Glutamatergic neuron (in vitro differentiated cells): ENCODE measurements at places on chromosomes 7 and 10. TPM values are rescaled to one million over a fixed set of nuclear protein-coding genes. Genes with fewer than 3 reads are reported as not detected.
A peak's percentile ranks its signal among the peaks of the same experiment; 100 is the strongest.

GRCh38 chr7:103636153-103636552 is 190.1 kb upstream of the SLC26A5 start:
- DNase-seq: no peak

DNA sequence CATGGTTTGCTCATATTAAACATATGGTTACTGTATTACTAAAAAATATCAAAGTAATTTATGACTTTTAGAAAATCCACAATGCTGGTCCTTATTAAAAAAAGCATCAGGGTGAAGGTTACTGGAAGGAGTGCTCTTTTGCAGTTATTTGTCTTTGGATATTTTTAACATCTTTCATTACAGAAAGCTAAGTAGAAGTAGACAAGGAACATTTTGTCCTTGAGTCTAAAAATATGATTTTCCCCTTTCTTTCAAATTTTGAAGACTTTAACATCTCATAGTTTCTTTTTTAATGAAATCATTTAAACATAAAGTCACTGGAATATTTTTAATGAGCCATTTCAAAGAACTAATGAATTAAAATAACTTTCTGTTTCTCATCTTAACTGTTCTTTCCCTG is 110.1 kb upstream of the TNS3 start:
- DNase-seq: no peak

PRSS2 gene
- total RNA-seq: not detected

GRCh38 chr7:8742837-8743236 is 309.4 kb downstream of the NXPH1 start:
- no peak for DNase-seq

HOXA3 gene
- not detected for total RNA-seq

GRCh38 chr7:116782177-116782711 is 80.1 kb upstream of the CAPZA2 start:
- no peak for DNase-seq

GPR22 gene
- total RNA-seq: not detected

ANKRD61 gene
- total RNA-seq: not detected

- DNase-seq: no peak
Measured at GRCh38 chr10:121831777-121832176, 96.1 kb downstream of the ATE1 start.

- DNase-seq: no peak
Measured at GRCh38 chr7:121874298-121874697, 1.3 kb downstream of the PTPRZ1 start.

TMEM213 gene
- total RNA-seq: not detected

DNA sequence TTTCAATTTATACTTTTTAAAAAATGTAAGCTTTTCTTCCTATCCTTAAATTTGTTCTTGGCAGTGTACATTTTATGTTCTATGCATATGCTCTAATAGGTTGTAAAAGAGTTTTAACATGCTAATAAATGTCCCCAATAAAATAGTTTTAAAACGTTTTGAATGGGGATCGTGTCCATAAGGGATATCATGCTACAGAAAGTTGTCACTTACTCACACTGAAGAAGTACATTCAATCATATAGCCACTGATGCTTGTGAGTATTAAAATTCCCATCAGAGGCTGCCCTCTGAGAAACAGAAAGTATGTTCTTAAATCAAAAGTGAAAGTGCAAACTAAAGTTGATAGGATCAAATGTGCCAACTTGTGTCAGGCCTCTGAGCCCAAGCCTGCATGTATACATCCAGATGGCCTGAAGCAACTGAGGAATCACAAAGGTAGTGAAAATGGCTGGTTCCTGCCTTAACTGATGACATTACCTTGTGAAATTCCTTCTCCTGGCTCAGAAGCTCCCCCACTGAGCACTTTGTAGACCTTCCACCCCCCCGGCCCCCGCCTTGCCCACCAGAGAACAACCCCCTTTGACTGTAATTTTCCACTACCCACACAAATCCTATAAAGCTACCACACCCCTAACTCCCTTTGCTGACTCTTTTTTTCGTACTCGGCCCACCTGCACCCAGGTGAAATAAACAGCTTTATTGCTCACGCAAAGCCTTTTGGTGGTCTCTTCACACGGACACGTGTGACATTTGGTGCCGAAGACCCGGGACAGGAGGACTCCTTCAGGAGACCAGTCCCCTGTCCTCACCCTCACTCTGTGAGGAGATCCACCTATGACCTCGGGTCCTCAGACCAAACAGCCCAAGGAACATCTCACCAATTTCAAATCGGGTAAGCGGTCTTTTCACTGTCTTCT is 877 bp upstream of the NOD1 start:
- DNase-seq: no peak

DNA sequence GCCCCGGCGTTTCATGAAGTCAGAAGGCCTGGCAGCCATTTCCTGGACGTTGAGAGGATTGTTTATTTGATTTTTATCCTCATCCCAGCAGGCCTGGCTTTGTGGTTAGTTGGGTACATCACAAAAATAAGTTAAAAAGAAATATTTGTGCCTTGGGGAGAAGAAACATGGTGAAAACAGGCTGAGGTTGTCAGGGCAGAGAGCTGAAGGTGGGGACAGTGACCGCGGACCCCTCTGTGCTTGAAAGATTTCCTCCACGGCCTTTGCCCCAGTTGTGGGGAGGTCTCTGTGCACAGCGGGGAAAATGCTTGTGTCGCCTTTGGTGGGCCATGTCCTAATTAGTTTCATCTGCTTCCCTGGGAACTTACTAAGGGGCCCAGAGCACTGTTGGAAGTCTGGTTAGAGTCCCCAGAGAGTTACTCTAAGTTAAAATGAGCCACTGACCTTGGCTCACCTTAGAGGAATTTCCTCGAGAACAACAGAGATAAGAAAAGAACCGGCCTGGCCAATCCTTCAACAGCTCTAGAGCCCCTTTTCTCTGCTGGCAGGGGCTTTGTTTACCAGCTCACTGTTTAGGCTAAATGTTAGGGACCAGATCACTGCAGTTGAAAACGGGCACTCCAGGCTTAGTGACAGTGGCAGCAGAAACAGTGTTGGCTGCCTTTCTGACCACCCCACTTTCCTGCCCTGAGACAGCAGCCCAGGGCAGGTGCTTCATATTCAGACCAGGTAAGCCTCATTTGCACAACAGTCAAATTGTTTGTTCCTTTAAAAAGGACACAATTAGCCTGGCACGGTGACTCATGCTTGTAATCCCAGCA is 37.9 kb downstream of the CRCP start:
- DNase-seq: no peak

GRCh38 chr7:131955679-131956078 is 399.3 kb upstream of the PODXL start:
- DNase-seq: no peak

CRTAC1 gene
- 2.5 TPM for total RNA-seq

GRCh38 chr10:46220187-46220586 is 66.6 kb upstream of the ANTXRL start:
- no peak for DNase-seq

DNA sequence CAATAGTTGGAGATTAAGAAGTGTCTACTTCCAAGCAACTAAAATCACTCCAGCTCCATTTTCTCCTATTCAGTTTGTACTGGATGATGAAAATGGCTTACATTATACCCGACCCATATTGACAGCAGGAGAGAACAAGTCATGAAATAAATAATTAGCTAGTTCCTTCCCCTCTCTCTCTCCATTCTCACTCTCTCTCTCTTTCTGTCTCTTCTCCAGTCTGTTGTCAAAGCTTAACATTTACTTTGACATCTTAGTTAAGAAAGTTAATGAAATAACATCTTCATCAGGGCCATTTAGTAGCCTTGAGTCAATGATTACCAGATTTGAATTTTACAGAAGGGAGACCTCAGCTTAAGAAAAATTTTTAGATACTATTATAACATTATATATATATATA is 138.5 kb downstream of the ARID5B start:
- no peak for DNase-seq

DNA sequence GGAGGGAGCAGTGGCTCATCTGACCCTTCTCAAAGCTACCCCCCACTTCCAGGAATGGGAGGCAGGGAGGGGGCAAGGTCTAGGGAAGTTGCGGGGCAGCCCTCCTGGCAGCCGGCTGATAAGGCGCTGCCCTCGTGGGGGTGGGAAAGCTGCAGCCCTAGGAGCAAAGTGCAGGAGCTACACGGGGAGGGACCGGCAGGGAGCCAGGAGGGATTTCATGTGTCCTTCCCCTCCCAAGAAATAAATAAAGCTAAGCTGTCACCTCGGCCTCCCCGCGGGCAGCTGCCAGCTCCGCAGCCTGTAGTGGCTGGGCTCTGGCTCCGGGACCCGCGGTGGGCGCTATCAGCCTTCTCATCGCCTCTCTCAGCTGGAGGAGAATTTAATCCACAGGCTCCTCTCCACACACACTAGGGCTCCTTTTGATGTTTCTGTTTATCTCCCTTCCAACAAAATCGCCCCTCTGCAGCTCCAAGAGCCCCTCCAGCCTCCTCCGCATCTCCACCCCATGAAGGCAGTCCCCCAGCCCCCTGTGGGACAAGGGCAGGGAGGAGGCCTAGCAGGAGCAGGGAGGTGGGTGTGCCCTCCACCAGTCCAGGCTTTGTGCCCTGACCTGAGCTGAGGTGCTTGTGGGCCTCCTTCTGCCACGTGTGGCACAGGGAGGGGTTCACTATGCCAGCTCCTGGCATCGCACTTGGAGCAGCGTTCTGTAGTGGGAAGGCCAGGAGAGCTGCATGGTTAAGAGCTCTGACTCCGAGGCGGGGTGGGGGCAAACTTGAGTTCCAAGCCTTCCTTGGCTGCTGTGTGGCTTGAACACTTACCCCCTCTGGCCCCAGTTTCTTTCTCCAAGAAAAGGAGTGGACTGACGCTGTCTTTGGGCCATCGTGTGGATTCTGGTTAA is 80.5 kb downstream of the C10orf105 start:
- DNase-seq: peak; percentile 31

CYP3A5 gene
- not detected for total RNA-seq

GRCh38 chr10:50809596-50809995 is 69.9 kb downstream of the ASAH2B start:
- no peak for DNase-seq

DNA sequence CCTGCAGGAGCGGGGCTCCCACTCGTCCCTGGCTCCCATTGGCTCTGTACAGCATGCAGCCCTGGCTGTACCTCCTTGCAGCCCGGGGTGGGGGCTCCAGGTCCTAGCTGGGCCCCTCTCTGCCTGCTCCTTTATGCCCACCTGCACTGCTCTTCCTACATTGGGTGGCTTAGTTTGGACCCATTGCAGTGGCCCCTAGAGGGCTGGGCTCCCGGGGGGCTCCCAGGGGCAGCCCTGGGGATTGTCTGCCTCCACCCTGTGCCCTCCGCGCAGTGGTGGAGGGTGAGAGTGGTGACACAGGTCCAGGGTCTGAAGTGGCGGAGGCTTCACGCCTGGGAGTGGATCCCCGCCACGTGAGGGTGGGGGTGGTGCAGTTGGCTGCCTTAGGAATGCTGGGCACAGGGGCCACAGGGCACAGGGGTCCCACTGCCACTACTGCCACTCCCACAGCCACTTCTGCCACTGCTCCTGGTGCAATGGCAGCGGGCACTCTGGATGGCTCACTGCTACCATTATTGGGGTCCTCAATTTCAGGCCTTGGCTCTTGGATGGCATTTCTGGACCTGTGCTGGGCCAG is 177.1 kb downstream of the ARL4A start:
- no peak for DNase-seq

DNA sequence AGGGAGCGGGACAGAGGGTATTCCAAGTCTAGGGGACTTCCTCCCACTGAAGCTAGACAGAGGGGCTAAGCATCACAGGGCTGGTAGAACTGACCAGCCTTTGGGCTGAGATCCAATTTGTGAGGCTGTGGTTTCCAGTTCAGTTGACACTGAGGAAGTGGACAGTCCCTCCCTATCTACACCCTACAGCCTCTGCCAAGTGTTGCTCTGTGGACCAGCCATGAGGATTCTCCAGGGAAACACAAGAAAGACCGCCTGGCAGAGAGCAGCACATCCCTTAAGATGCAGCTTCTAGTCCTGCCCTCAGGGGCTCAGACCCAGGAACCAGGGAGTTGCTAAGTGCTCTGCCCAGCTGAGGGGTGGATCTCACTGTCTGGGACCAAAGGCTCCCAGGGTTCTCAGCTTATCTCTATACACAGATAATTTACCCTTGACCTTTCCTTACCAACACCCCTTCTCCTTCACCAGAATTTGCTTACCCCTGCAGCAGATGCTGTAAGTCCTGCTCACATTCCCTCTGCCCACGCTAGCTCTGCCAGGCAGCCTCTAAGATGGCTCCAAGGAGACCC is 252.0 kb downstream of the SKIDA1 start:
- DNase-seq: no peak

TACC2 gene
- total RNA-seq: 499 TPM

SUV39H2 gene
- 15.1 TPM for total RNA-seq

DNA sequence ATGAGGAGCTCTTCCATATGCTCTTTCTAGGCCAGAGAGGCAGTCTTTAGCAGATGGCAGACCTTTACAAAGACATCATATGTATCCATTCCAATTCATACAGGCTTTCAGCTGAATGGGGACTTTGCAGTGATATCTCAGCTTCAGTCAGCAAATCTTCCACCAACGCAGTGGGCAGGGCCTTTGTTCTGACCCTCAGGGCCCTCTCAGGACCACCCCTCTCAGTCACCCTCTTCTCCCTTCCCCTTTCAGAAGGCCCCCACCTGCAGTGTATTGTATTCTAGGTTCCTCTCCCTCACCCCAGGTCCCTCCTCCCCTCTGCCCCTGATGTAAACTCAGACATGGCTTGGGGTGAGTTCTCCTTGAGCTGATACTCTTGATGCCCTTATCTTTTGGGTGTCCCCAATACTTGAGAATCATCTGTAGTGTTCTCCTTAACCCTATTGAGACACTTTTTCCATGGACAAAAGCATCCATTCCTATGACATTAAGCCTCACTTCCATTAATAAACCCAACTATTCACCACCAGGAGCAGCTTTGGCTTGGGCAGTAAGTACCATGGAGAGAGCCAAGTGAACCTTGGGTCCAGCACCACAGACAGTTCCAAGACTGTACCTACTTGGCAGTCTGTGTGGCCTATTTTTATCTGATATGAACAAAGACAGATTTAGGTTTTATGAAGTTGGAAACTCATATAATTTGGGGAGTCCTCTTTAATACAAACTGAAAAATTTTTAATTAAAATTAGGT is 62.7 kb downstream of the ADCYAP1R1 start:
- no peak for DNase-seq

DNA sequence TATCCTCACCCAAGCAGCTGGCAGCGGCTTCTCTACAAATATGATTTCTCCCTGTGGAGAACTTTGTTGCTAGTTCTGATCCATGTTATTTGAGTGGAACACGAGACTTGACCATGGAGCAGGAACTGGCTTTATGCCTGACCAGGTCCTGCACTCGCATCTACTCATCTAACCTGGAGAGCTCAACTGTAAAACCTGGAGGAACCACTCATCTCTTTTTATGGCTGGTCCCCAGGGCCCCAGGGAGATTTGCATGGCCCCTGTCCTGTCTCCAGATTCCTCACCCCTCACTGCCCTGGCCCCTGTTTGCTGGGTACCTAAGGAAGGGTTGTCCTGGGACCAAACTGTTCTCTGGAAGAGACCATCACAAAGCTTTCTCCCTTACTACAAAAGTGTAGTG is 16.0 kb downstream of the TCAF1 start:
- DNase-seq: no peak

GRCh38 chr10:11245095-11245479 is 227.4 kb downstream of the CELF2 start:
- DNase-seq: no peak

DNA sequence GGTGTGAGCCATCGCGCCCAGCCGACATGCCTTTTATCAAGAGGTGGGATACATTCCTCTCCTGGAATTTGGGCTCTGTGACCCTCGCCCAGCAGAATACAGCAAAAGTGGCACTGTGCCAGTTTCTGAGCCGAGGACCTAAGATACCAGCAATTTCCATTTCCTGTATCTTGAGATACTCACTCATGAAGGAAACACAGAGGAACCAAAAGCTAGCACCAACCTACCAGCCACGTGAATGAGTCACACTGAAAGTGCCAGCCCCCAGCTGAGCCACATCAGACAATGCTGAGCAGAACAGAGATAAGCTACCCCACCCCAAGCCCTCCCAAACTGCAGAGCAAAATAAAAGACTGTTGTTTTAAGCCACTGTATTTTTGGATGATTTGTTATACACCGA is 56.3 kb downstream of the CACUL1 start:
- no peak for DNase-seq

OR2A7 gene
- total RNA-seq: 0.22 TPM
